Mesenchymal stem cell (in vitro differentiated cells and primary cell): ENCODE measurements at places on chromosomes 13 and 19.

DNA sequence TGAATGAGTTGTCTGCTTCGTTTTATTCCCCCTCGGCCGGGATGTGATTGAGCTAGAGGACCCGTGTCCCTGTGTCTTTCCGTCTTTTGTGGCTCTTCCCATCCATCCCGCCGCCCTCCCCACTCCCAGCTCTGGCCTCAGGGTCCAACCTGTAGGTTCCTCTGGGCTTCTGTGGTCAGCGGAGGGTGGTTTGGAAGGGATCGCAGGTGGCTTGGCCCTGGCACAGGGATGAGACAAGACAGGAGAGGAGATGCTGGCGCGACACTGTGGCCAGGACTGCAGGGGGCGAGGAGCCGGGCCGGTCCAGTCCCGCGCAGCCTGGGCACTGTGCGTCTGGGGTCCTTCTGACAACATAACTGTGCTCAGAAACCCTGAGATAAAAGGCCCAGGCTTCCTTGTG, 2.0 kb downstream of the EVI5L start:
- DNase-seq, result no peak

DNA sequence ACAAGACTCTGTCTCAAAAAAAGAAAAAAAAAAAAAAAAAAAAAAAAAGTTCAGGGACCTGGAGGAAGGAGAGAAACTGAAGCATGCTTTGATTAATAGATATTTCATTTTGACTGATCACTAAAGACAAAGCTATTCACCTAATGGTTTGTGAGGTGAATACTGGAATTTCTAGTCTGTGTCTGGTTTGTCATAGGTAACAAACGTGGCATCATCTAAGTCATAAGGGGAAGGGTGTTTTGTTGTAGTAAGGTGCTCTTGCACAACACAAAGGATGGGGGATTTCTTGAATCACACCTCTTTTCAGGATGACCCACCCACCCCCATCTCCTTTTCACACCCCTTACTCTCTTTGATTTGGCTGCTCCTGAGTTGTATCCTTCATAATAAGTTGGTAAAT, 13.8 kb upstream of the ZNF69 start:
- DNase-seq, result no peak

DNA sequence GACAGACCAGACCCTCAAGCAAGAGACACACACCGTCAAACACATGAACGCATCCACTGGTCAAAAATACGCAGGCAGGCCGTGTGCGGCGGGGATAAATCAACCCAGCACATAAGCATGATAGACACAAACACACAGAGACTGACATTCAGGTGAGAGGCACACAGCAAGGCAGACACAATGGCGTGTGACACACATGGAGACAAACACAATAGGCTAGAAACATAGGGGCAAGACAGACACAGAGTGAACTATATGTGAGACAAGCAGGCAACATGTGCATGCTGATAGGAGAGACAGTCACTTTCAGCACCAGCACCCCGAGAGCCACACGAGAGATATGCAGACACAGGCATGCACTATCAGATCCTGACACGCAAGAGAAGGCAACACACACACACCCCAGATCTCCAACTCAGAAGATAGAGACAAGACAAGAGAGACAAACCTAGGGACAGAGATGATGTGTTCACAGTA, 6.9 kb upstream of the JUNB start:
- DNase-seq, result peak; percentile 82

- peak; percentile 23 for DNase-seq
Observed at GRCh38 chr13:48750588-48751383, 97.1 kb downstream of the CYSLTR2 start.

DNA sequence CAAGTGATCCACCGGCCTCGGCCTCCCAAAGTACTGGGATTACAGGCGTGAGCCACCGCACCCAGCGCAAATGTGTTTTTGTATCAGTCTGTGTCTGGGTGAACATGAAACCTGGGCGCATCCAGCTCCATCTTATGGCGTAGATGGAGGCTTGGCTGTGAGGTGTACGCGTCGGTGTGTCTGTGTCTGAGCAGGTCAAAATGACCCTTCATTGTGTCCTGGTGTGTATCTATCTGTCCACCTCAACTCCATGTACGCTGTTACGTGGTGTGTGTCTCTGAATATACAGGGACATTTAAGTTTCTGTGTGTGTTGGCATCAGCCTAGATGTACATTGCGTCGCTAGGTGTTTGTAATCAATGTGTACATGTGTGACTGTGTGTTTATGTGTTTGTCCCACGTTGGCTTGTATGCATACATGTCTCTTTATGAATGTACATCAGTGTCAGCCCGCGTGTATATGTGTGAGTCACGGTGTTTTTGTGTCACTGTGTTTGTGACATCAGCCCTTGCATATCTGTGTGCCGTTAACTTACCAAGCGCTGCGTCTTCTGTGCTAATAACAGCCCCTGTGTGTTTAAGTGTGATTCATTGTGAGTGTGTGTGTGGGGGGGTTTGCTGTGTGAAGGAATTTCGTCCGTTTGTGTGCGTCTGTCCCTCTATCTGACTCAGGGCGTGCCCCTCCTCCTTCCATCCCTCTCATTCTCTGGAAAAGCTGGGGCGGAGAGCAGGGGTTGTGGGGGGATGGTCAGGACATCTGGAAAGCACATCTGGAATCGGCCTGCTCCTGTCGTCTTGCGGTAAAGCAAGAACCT, 6.4 kb downstream of the AXL start:
- DNase-seq, result peak; percentile 100

- DNase-seq, result peak; percentile 46
Observed at GRCh38 chr13:83085186-83085900, 796.9 kb downstream of the SLITRK1 start.

DNA sequence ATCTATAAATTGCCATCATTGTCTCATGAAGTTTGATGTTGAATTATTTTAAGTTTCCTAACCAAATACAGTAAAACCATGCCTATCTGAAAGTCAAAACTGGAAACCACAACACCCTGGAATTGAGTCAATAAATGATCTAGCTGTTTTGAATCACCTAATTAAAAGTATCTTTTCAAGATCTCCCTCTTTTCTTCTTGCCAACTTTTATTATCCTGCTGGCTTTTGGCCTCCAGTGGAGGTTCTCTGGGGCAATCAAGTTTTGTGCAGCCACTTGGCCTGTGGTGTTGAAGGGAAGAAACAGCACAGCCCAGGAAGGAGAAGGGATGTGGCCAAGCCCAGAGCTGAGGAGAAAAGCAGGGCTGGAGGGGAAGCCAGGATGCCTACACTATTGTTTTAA, 255.4 kb downstream of the COG6 start:
- DNase-seq, result no peak

GRCh38 chr13:44237881-44238421, 135.7 kb upstream of the SERP2 start:
- peak; percentile 80 for DNase-seq

DNA sequence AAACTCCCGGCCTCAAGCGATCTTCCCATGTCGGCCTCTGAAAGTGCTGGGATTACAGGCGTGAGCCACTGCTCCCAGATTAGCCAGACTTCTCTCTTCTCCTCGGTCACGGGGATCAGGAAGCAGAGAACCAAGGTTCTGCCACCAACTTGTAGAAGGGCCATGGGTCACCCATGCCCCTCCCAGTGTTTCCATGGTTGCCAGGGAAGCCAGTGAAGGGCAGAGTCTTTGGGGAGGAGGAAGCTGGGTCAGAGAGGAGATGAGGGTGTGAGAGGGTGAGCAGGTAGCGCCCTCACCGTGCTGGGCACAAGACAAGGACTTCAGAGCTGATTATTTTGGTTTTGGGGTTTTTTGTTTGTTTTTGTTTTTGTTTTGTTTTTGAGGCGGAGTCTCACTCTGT, 77.1 kb downstream of the GNG7 start:
- DNase-seq, result no peak

DNA sequence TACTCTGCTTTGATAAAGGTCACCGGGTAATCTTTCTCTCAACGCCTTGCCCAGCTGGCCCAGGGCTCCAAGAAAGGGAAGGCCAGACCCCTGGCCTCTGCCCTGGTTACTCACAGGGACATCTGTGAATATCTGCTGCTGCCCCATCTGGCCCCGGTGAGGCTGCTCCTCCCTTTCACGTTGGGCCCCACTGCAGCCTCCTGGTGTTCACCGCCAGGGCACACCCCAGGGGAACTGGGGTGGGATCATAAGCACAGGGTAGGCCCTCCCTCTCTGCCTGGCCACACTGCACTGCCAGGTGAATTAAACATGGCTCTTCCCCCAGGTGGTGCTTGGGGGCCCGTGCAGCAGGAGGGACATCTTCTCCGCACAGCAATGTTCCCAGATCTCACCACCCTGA, 12.7 kb downstream of the LAIR1 start:
- no peak for DNase-seq

- DNase-seq, result peak; percentile 34
Observed at GRCh38 chr13:41017159-41017558, 2.0 kb downstream of the ELF1 start.

DNA sequence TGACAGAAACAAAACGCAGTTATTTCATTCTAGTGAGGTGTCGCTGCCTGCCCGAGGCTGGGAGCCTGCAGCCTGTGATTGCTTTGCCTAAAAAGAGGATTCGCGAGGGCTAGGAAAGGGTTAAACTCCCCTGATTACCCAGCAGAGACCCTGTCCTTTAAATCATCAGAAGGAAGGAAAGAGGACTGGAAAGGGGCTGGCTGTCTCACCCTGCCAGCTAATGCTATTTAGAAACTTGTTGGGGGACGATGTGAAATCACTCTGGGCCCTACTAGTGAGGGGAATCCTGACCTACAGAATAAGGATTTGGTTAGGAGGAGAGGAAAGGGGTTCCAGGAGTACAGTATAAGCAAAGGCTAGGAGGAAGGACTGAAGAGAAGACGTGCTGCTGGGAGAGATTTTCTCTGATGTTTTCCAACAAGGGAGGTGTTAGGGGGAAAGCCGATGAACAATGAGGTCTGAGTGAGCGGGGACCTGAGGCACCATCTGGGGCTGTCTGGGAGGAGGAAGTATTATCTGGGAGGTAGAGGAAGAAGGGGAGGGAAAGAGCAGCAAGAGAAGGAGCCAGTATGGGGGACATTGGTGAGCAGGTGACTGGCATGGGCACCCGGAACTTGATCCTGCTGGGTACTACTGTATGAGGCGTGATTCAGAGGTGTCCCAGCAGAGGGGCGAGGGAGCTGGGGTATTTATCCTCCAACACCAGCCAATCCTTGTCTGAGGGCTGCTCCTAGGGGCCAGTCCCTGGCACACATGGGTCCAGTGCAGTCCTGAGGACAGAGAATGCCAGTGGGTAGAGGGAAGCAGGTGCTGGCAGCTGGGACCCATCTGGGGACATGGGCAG, 55.7 kb upstream of the PTPRS start:
- no peak for DNase-seq

- DNase-seq, result no peak
Observed at GRCh38 chr19:13267131-13267530, 116.9 kb downstream of the IER2 start.

DNA sequence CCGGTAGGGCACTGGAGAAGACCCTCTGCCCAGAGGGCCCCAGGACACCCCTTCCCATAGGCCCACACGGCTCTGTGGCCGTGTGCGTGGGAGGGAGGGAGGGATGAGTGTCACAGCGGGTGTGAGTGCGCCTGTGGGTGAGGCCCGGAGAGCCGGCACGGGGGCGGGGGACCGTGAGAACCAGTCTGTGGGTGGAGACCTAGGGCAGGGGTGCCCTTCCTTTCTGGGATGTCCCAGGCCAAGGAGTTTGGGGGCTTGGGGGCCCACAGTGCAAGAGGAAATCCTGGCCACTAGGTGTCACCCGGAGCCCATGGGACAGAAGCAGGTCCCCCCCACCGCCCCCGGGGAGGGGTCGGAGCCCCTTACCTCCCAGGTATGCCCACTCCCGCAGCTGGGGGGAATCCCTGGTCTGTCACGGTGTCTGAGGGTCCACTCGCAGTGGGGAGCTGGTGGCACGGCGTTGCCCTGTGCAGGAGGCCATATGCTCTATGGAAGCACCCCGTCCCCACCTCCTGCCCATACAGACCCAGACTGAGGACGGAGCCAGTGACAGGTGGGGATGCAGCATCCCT, 16.0 kb upstream of the SLC7A10 start:
- no peak for DNase-seq

- peak; percentile 62 for DNase-seq
Observed at GRCh38 chr13:100881291-100881864, 206.8 kb upstream of the TMTC4 start.

- peak; percentile 99 for DNase-seq
Observed at GRCh38 chr13:113187263-113187669, 21.2 kb downstream of the PCID2 start.

- no peak for DNase-seq
Observed at GRCh38 chr13:46173656-46174055, 8.3 kb downstream of the LCP1 start.

- peak; percentile 25 for DNase-seq
Observed at GRCh38 chr19:7505682-7506384, 10.1 kb upstream of the ZNF358 start.

DNA sequence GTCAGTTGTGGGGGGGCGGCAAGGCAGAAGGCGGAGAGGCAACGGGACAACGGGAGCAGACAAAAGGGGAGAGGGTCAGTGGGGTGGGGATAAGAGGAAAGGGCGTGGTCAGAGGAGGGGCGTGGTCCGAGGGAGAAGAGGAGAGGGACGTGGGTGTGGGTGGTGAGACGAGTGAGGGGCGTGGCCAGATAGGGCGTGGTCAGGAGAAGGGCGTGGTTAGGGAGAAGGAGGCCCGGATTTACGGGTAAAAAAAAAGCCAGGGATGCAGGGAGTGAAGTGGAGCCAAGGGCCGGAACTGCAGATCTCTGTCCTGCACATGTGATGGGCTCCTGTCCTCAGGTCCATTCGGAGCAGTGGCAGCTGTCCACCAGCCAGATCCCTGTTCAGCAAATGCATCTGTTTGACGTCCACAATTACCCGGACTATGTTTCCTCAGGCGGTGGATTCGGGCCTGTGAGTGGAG, 21.5 kb downstream of the CPT1C start:
- DNase-seq, result peak; percentile 22

DNA sequence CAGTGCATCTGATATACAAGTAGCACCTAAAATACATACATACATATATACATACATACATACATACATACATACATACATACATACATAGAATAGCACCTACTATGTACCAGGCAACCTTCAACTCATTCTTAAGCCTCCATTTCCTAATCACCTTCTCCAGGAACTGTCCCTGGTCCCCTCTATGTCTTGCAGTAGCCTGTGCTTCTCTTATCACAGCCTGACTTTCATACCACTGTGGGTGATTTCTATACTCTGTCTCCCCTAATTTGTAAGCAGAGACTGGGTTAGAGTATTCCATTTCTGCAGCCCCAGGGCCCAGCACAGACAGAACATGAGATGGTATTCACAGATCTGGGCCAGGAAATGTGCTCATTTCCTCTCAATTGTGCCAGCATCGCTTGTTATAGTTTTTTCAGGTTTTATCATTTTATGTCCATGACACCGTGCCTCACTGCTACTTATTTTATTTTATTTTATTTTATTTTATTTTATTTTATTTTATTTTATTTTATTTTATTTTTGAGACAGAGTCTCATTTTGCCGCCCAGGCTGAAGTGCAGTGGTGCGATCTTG, 14.2 kb upstream of the COLGALT1 start:
- DNase-seq, result no peak

GRCh38 chr13:113787694-113788093, 28.7 kb downstream of the TMEM255B start:
- no peak for DNase-seq

- no peak for DNase-seq
Observed at GRCh38 chr13:58953638-58954037, 1210.1 kb downstream of the DIAPH3 start.

GRCh38 chr19:6720369-6721137, at the start of gene C3:
C3 (minus strand) TSS chr19:6720650; CDS start chr19:6720589, 61 bp downstream.
- peak; percentile 50 for DNase-seq
